Cerebellar nuclear complex (tissue), 1 donor: ENCODE measurements at places on chromosomes 11 and 22.

- DNase-seq, result peak; percentile 70
Observed at GRCh38 chr22:26321469-26321913, 107.6 kb upstream of the ASPHD2 start.

GRCh38 chr11:133072378-133072777 is 459.9 kb downstream of the OPCML start:
- no peak for DNase-seq

DNA sequence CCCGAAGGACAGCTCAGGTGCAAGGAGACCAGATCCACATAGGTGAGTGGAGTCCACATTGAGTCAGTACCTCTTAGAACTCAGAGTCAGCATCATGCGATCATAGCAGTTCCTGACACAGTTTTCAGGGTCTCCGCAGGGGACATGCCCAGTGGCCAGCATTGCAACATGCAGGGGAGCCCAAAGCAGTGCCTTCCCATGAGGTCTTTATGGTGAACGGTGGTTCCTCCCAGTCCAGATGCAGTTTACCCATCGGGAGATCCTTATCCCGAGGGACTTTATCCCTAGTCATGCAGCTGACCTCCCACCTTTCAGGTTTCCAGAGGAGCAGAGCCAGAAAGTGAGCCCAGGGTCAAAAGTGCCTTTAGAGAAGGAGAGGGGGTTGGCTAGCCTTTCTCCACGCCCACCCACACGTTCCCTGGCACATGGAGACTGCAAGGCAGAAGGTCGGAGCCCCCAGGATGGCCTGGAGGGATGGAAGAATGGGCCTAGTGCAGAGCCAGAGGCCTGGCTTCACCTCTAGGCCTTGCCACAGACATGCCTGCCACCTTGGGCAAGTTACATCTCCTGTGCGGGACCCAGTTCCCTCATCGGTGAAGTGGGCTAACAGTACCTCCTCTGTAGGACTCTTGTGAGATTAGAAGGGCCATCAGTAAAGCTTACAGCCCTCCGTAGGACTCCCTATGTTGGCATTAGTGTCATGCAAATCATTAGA is 6.4 kb downstream of the KCTD17 start:
- DNase-seq, result no peak

GRCh38 chr22:32042924-32043323 is at the start of gene SLC5A1:
Gene SLC5A1, plus strand, starts transcription at chr22:32043261. Its CDS starts 21 bp downstream, at chr22:32043282.
- no peak for DNase-seq

DNA sequence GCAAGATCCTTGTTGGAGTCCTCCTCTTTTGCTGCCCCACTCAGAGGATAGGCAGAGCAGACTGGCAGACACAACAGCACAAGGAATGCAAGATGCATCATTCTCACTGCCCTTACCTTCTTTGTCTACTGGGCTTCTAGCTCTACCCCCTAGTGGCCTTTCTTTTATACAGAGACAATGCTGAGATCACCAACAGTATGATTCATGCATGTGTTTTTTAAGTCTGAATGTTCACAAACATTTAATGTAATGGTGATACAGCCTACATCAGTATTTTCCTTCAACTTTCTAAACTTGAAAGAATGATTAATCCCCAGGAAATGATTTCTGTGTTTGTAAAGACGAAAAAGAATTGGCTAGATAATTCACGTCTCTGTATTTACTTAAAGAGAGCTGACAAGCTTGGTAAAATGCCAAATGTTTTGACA is at the start of gene MMP10:
MMP10 (minus strand) TSS at position 138 of the 428 bp plus-strand sequence; CDS start at position 101, 37 bp downstream.
- no peak for DNase-seq

GRCh38 chr22:19109198-19110063 is 12.8 kb downstream of the DGCR2 start:
- no peak for DNase-seq

- DNase-seq, result no peak
Observed at GRCh38 chr22:44648821-44649565, 53.0 kb upstream of the PRR5 start.

DNA sequence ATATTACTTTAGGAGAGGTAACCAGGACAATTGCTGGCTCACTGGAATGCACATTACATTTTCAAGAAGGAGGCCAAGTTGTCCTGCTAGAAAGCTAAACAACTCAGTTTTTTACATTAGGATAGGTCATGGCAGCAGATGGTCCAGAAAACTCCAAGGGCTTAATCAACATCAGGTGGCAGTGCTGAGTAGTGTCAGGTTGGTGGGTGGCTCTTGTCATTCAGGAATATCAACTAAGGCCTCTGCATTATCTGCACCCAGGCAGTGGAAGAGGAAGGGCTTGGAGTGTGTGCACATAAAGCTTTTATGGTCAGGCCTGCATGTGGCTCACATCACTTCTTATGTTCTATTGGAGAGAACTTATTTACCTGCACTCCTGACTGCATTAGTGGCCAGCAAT is 32.2 kb upstream of the OR4B1 start:
- no peak for DNase-seq

- DNase-seq, result no peak
Observed at GRCh38 chr22:39416319-39416718, 16.7 kb downstream of the TAB1 start.

DNA sequence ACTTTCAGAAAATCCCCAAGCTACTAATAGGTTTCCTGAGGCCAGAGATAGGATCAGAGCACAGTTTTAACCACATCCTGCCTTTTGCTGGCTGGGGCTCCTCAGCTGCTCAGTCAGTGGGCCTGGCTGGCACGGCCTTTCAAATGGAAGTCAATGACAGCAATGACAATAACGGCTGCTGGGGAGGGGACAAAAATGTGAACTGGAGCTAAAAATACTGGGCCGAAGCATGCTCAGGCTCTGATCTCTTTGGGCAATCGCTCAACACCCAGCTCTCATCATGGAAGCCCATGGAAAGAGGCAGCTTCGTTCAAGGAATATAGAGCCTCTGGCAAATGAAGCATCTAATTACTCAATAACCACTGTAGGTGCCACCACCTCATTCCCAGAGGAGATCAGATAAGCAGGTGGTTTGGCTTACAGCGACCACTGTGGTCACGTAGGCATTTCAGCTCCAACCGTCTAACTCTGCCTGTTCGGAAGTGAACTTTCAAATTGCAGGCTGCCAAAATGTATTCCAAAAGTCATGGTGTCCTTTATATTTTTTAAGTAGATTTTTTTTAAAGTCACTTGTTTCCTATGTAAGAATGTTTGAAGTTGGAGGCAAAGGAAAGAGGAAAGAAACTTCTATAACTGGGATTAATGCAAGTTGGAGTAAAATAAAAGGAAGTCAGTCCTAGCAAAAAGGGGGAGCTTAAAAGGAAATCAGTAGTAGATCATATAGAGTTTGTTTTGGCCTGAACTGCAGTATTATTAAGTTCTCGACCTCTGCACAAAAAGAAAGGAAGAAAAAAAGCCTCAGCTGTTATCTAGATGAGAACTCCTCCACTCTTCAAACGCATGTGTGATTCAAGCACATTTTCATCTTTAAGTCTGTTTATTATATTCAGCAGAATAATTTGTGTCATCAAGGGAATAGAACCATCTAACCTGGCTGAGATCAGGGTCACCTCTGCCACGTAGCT is 14.1 kb downstream of the WT1 start:
- no peak for DNase-seq

GRCh38 chr11:27451244-27451965 is 21.2 kb downstream of the LGR4 start:
- DNase-seq, result no peak

DNA sequence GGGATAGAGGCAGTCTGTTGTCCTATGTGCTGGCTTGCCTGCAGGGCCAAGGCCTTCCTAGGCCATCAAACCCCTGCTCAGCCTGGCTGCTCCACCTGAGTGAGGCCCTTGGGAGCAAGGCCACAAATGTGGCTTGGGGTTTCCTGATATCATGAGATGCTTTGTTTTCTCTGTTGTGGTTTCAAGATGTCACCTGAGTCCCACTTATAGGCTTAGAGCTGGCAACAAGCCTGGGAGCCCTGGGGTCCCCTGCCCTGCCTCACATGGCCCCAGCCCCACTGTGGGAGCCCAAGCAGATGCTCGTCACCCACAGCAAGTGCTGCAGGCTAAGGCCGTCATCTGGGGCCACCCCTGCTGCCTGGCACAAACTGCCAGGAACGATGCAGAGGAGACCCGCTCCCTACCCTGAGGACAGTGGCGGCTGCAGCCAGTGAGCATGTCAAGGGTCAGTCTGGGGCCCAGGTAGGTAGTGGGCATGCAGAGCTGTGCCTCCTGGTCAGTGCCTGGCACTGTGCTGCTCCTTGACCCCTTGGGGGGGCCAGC is 75.4 kb upstream of the KCNQ1OT1 start:
- DNase-seq, result no peak

- peak; percentile 43 for DNase-seq
Observed at GRCh38 chr11:116730601-116731000, 42.2 kb downstream of the BUD13 start.

DNA sequence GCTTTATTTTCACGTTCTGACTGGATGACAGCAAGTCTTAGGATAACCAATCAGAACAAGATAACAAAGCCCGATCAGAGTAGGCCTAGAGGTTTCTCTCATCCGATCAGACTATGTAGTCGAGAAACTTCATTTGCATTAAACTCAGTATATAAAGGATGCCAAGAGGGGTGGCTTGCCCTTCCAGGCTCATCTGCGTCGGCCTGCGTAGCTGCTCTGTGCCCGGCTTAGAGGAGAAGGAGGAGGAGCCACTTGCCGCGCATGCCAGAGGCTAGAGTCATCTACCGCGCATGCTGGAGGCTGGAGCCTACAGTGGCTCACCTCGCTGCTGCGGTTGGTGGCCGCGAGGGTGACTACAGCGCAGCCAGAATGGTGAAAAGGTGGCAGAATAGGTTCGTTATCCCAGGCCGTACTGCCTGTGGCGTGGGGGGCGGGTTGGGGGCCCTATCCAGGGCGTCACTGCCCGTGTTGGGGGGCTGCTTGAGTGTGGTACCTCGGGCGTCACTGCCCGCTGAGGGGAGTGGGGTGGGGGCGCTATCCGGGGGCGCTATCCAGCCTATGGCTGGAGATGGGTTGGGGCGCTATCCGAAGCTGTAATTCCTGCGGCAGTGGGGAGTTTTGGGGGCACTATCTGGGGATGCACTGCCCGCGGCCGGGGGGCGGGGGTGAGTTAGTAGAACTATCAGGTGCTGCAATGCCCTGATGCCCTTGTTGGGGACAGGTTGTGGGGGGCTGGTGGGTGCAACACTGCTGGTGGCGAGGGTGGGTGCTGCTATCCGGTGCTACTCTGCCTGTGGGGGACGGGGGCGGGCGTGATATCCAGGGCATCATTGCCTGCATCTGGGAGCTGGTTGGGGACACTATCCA is at the start of gene RFPL2:
RFPL2 (minus strand) TSS at position 218 of the 867 bp plus-strand sequence. CDS start 2,622 bp downstream, outside the sequence.
- DNase-seq, result peak; percentile 8

- DNase-seq, result no peak
Observed at GRCh38 chr22:46511151-46512038, 26.0 kb downstream of the CELSR1 start.

GRCh38 chr11:111635706-111636045 is 33.4 kb downstream of the SIK2 start:
- DNase-seq, result no peak

- no peak for DNase-seq
Observed at GRCh38 chr22:26485013-26485412, 1.3 kb downstream of the SRRD start.

- no peak for DNase-seq
Observed at GRCh38 chr11:103872748-103873147, 163.7 kb upstream of the DDI1 start.

GRCh38 chr11:69418576-69419296 is 62.7 kb upstream of the LINC01488 start:
- DNase-seq, result no peak

- DNase-seq, result no peak
Observed at GRCh38 chr11:46570790-46571398, 22.9 kb downstream of the AMBRA1 start.

DNA sequence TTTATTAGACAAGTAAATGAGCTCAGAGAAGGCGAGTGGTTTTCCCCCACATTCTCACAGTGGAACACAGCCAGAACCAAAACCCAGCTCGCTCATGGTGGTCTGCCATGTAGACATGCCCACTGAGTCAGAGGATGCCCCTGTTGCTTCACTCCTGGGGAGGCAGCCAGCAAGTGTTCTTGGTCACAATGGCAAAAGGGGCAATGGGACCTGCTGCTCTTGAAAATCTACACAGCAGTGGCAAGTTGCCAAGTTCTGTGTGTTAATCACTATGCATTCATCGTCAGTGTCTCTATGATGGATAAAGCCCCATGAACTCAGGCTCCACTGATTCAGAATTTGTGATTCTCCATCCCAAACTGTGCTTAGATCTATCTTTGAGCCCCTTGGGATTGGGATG is 64.7 kb upstream of the TBCEL start:
- no peak for DNase-seq
